Stimulated activated CD4-positive, alpha-beta T cell treated with anti-CD3 and anti-CD28 coated beads, Interleukin-1b, Interleukin-23, amount 100 ng/mL, for 1 hour (primary cell): ENCODE measurements at places on chromosomes 5 and 9.

GRCh38 chr5:50827516-50828247 is 161.2 kb downstream of the PARP8 start:
- DNase-seq, result no peak

DNA sequence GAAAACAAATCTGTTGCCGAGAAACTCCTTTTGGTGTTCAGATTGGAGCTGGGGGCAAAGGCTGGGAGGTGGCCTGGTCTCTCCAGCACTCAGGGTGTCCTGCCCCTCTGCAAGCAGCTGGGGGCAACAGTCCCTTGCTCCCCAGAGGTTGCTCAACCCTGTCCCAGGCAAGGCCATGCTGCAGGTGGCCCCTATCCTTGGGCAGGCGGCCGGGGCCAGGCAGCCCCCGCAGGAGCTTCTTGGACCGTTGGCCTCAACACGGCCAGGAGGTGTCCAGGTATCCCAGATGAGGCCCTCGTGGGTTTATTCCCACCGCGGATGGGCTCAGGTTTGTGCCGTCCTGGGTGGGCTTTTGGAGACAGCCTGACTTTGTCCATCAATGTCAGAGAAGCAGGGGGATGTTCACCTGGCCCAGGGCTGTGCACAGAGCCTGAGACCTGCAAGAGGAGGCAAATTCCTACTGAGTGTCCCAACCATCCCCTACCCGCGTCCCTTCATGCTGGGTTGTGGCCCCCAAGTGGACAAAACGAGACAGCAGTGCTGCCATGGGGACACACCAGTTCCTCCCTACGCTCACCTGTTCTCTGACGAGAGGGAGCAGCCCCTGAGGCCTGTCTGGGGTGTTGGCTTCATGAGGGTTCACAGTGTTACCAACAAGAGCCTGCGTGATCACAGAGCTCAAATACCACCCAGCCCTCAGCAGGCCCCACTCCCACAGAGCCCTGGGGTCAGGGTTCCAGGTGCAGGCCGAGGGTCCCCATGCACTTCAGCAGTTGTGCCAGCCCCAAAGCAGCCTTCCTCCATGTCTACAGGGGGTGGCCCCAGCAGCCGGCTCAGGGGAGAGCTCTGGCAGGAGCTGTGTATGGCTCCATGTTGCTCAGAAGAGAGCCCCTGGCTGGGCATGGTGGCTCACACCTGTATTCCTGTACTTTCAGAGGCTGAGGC is 9.5 kb upstream of the CCDC187 start:
- DNase-seq, result no peak

- DNase-seq, result no peak
Observed at GRCh38 chr9:116058421-116058820, 95.2 kb upstream of the PAPPA start.

- DNase-seq, result no peak
Observed at GRCh38 chr9:123326662-123327093, 29.3 kb upstream of the CRB2 start.

DNA sequence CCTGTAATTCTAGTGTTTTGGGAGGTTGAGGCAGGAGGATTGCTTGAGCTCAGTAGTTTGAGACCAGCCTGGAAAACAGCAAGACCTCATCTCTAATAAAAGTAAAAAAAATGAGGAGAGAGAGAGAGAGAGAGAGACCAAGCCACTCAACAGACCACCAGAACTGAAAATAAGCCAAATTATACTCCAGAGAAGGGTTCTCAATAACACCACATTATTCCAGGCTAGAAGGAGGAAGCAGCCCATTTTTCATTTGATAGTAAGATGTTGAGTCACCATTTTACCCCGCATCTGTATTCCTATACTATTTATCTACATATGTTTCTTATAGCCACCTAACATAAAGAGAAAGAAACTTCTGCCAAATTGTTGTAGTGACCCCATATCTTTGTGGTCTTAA is 134.8 kb downstream of the PCSK5 start:
- no peak for DNase-seq

- no peak for DNase-seq
Observed at GRCh38 chr9:30982301-30982700, 1402.1 kb upstream of the ACO1 start.

GRCh38 chr5:10579536-10580521 is 16.0 kb downstream of the ANKRD33B start:
- DNase-seq, result no peak

DNA sequence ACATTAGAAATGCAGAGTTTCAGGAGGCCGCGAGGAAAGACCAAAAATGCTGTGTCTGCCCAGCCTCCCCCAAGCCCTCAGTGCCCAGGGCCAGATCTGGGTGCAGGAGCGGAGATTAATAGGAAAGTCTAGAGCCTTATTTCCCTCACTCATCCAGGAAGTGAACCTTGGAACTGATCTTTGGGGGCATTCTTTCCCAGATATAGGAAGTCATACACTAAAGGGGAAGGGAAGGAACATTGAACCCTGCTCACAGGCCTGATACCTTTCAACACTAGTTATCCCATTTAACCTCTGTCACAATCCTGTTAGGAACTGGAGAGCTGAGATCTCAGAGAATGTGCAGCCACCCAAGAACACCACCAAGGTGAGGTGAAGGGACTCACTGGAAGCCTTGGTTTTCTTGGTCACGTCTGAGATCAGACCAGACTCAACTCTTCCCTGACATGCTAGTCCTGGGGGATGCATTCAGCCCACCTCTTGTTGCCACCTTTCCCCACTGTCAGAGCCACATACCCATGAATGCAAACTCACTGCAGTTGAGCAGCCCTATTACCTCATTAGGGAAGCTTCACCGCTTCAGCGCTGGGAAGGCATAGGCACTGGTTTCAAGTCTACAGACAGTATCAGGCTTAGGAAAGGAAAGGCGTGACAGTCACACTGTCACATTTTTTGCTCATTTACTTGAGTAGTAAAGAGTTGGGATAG is 95.0 kb downstream of the KIAA1958 start:
- DNase-seq, result no peak

GRCh38 chr5:132426525-132427138 is 57.1 kb downstream of the SLC22A5 start:
- DNase-seq, result no peak

DNA sequence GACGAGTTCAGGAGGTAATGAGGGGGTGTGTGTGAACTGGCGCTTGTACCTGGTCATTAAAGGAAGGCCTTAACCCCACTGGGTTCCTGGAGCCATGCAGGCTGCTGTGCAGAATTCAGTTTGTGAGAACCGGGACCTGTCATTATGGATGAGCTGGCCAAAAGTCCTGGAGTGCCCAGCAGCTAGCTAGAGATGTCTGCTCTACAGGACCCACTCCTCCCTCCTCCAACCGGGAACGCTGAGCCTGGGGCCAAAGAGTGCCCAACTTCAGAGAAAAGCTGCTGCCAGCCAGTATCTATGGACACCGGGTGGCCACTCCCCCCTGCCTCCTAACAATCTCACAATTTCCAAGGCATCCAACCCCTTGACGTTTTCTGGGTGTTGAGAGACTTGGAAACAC is 1.2 kb downstream of the ENTREP1 start:
- DNase-seq, result no peak

DNA sequence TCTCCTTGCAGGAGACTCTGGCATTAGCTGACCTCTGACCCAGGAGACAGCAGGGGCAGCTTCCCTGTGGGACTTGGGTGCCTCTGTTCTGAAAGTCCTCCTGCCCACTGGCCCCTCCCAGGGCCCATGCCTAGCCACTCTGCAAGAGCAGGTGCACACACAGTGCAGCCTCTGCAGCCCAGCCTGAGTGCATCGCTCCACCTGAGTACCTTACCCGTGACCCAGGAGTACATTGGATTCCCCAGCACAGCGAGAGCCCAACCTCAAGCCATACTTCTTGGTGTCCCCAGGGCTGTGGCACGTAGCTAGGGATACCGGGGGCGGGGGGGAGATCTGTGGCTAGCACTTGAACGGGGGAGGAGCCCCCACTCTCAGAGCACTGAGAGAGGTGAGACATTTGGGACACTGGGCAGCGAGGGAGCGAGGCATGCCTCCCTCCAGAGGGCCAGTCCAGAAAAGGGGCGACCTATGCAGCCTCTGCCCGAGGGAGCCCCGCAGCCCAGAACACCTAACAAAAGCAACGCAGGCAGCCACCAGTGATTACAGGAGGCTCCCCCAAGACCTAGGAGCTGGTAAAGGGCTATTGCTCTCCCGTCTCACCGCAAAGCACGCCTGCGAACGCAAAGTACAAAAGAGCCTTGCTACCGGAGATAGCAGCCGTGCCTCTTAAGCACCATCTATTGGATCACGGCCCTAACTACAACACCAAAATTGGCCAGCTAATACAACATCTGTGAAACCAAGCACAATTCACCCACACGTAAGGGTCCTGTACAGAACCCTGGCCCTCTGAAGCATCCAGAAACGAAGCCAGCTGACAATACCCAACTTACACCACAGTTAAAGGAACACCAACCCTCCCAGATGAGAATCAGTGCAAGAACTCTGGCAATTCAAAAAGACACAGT is 826 bp upstream of the PRDM9 start:
- DNase-seq, result no peak

DNA sequence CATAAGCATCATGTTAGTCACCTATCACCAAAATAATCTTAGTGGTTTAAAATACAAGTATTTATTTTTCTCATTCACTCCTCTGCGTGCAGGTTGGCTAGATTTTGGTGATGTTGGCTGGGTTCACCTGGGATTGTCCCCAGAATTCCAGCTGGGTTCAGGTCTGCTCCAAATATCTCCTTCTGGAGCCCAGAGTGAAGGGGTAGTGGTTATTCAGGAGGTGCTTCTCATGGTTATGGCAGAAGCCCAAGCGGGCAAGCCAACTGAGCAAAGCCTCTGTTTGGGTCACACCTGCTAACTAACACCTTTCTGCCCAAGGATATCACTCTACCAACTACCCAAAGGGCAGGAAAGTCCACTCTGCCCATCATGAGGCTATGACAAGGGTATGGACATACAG is 4.7 kb upstream of the SLC25A46 start:
- DNase-seq, result no peak

- no peak for DNase-seq
Observed at GRCh38 chr5:111511174-111511830, 1.0 kb downstream of the STARD4 start.

- no peak for DNase-seq
Observed at GRCh38 chr5:140228364-140228837, 53.4 kb downstream of the CYSTM1 start.

GRCh38 chr9:4365055-4365454 is 65.2 kb upstream of the GLIS3 start:
- no peak for DNase-seq

GRCh38 chr9:118644066-118644465 is 725.2 kb downstream of the BRINP1 start:
- no peak for DNase-seq

DNA sequence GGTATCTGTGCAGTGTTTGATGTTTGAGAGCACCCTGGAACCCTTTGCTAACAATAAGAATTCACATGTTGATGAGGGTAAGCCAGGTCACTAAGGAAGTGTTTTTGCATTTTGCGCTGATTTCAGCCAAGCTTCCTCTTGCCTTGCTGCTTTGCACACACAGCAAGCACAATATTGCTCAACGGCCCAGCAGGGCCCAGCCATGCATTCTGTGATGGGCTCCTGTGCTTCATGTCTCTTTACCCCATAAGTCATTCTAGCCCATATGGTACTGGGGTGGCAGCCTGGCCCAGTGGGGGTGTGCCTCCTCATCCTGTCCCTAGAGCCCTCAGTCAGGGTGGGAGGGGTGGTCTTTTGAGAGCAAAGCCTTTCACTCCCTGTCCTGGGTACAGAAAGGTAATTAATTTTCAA is 481.3 kb downstream of the GADD45G start:
- no peak for DNase-seq

- no peak for DNase-seq
Observed at GRCh38 chr9:138067613-138068367, 190.2 kb downstream of the CACNA1B start.

DNA sequence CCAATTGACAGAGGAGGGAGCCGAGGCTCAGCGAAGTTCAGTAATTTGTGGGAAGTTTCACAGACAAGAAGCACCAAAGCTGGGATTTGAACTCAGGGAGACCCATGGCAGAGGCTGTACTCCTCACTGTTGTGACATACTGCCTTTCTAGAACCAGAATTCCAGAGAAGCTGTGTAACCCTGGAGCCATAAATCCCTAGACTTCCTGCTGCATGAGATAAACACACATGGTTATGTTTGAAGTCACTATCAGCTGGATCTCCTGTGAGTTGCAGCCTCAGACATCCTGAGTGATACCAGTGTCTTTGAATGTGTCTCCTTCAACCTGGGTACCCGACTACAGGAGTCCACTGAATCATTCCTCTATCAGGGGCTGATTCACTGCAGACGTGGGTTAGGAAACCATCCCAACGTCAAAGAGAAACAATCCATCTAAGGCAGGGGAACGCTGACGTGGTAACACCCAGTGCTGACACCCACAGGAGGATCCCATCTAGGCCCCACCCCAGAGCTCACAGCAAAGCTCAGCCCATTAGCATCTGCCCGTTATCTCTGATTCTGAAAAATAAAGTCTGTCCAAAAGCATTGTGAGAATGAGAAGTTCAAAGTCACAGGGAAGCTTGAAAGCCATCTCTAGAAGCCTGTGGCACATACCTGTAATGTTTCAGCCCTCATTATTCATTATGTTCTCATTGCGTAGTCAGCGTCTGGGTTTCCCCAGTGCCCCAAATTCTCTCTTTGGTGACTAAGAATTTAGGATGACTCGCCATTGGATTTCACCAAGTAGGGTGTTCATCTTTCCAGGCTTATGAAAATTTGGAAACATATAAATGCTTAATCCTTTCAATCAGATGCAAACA is 36.3 kb upstream of the BASP1 start:
- no peak for DNase-seq

DNA sequence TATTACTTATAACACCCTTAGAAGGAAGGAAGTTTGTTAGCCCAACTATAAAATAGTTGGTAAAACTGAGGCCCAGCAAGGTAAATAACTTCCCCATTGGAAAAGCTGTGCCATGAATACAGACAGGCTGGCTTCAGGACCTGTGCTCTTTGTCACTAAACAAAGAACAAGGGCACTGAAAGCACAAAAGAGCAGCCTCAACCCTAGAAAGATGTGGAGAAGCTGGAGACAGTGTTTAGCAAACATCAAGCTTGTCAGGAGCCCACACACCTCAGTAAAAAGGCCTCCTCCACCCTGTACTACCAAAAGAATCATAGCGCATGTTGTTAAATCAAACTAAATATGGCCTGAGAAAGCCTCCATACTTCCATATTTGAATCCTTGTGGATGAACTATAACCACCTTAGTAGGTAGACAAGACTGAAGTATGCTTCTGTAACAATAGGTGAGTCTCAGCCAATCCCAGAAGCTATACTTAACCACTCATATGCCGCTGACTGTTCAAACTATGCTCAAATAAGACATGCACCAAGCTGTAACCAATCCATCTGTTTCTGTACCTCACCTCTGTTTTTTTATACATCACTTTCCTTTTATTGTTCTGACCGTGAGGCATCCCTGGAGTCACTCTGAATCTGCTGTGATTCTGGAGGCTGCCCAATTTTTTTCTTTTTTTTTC is 18.4 kb upstream of the SCGB3A2 start:
- DNase-seq, result no peak

DNA sequence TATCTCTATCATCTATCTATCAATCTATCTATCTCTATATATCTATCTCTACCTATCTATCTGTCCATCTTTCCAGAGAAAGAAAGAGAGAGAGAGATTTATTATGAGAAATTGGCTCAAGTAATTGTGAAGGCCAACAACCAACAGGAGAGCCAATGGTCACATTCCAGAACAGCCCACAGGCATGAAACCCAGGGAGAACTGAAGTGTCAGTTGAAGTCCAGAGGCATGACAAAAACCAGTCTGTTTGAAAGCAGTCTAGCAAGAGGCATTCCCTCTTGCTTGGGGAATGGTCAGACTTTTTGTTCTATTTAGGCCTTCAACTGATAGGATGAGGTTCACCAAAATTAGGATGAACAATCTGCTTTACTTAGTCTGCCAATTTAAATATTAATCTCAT is 87.6 kb upstream of the PLCXD3 start:
- DNase-seq, result no peak

- no peak for DNase-seq
Observed at GRCh38 chr5:53819482-53819881, 259.0 kb downstream of the NDUFS4 start.
